ENCODE measurements at places on chromosomes 6 and 20.

DNA sequence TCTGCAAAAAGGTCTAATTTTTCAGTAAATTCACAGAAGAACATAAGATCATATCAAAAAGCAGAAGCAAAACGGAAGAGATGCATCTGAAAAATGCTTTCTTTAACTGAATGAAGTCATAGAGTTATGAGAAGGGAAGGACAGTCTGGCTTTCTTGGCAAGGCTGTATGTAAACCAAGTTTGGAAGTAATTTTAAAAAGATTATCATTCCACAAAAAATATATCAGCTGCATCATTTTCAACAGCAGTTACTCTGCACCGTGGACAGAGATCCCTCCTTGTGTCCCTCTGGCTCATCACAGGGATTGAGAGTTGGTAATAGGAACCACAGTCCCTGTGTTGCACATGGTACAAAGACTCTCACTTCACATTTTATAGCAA lies 258.5 kb downstream of the HIVEP2 start:
- no peak for DNase-seq

GRCh38 chr6:17225767-17226630 lies 55.2 kb upstream of the RBM24 start:
- no peak for DNase-seq

- DNase-seq: no peak
These were observed 40.9 kb upstream of the GCM1 start for GRCh38 chr6:53189554-53189953.

- no peak for DNase-seq
These were observed 514.3 kb upstream of the IRAK1BP1 start for GRCh38 chr6:78353040-78353439.

- no peak for DNase-seq
These were observed 138.3 kb upstream of the HMGN3 start for GRCh38 chr6:79372757-79373156.

DNA sequence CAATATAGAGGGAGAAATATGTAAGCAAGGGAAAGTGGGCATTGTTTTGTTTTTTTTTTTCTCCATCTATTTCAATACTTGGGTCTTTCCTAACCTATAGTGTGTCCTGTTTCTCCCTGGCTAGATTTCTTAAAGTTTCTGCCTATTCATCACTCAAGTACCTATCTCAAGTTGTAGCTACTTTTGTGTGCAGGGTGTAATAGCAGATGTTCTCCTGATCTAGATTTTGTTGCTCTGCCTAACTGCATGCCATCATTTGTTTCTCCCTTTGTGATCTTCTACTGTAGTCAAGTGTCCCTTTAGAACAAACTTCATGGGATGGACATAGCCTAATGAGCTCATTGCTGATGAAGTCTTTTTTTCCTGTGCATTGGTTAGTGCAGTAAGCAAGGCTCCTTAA lies 45.8 kb downstream of the TOP1 start:
- no peak for DNase-seq

- DNase-seq: no peak
These were observed 668 bp downstream of the PKIB start for GRCh38 chr6:122610690-122611455.

DNA sequence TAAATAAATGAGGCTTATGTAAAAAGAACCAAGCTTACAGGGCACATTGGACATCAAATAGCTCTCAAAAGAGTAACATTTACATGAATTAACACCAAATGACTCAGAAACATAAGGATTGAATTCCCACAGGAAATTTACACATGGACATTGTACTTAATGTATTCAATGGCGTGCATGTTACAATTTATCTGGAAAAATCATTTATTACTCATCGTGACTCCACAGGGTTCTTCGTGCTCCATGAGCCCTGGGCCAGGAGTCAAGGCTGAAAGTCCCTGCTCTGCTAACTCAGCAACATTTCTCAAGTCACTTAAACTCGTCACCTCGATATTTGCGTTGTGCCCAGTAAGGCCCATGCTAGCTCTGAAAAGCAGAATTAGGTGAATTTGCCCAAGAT lies 158.5 kb downstream of the PHACTR1 start:
- no peak for DNase-seq

- no peak for DNase-seq
These were observed 27.6 kb upstream of the ADRM1 start for GRCh38 chr20:62275219-62275618.

DNA sequence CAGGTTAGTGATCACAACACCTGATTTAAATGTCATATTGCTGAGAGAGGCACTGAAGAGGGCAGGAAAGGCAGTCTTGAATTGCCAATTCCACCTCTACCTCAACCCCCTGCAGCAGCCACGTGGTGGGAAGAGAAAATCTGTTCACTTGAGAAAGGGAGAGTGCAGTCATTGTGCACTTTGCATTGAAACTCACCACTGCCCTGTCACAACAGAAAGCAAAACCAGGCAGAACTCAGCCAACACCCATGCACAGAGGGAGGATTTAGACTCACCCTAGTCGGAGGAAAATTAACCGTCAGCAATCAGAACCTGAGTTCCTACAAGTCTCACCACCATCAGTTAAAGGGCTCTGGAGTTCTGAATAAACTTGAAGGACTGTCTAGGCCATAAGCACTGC lies 1040.2 kb downstream of the HACE1 start:
- DNase-seq: no peak

DNA sequence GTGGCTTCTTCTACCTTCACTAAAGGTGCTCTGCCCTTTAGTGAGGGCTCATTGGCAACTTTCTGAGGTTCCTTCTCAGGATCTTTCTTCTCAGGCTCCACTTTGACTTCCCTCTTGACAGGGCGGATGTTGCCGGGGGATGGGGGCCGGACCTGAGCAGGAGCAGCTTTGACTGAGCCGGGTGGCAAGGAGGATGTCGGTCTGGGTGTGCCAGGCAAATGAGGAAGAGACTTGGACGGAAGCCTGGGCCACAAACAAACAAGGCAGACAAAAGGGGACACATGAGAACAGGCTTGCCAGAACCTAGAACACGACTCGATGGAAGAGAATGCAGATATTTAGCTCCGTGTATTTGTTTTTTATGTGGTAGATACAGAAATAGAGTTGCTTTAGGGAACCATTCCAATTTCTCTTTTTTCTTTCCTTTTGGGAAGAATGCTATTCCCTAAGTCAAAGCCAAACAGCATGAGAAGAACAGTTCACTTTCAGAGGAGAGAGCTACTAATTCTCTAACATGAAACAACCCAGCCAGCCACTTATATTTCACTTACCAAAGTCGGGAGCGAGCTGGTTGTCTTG lies 76.2 kb upstream of the BCLAF1 start:
- no peak for DNase-seq

DNA sequence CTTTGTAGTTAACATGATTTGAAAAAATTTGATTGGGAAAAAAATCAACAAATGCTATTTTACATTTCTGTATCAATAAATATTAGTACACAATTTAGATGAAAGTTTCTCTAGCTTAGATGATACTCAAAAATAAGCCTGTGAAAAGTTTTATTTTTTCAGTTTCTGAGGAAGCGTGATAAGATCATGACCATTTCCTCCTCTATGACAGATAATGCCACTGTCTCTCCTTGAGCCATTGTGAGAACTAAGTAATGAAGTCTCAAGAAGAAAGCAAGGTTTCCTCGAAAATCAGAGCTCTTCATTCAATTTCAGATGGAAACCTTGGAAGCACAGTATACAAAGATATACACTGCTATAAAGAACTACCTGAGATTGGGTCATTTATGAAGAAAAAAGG lies 395.0 kb downstream of the HDGFL1 start:
- no peak for DNase-seq

DNA sequence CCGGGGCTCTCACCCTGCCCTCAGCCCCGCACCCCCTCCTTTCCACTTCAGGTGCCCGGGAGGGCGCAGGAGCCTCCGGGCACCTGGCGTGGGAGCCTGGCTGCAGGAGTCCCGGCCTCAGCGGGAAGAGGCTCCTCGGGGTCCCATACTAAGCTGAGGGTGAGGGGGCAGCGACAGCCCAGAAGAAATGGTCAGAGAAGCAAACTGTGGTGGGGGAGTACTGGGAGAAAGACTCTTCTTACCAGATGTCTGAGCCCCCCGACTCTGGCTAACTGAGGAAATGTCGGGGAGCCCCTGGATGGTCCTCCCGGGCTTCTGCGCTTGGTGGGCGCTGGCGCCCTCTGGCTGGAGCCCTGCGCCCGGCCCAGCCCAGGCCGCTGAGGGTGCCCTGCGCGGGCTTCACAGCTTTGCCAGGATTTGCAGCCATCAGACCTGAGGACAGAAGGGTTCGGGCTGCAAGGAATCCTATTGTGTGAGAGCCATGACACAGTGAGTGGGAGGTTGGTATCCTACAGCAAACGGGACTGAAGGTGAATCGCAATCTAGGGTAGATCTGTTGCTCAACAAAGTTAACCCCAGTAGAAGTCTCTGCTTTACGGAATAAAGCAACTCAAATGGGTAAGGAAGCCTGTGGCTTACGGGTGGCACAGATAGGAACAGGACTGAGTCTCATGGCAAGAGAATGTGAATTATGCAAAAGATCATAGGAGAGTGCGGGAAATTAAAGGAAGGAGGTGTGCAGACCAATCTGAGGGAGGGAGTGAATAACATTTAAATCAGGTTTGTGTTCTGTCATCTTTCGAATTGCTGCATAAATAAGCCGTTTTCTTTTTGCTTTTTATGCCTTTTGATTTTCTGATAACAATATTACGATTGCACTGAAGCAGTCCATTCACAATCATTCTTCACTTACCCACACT lies 639 bp upstream of the RCAN2 start:
- DNase-seq: peak; percentile 1

DNA sequence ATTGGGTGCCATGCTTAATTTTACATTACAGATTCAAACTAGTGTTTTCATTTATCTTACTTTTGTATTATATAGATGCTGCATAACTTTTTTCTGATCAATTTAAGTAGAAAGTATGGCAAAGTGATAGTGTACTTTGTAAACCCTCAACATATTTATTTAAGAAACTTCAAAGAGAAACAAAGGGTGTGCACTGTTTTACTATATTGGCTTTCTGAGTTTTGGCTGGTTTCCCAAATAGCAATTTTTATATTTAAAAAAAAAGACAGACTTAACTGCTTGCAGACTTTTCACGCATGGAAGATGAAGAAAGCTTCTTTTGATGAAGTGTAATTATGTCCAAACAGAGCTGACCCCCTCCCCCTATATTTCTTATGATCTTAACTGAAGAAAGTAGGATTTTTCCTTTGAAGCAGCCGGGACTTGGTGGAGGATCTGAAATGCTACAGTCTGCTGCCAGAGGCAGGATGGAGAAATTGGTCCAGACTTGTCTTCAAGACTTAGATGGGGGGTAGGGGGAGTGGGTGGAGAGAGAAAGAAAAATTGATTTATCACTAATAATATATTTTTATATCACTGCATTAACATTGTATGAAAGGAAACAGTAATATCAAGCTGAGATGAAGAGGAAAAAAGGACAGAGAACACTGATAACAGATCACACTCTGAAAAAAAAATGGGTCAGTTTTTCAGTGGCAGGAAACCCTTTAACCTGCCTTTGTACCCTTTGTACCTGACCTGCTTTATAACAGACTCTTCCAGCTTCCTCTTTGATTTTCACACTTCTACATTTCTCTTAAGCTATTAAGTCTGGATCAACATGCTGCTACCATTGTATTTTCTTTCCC lies 56.0 kb upstream of the SUPT3H start:
- no peak for DNase-seq

DNA sequence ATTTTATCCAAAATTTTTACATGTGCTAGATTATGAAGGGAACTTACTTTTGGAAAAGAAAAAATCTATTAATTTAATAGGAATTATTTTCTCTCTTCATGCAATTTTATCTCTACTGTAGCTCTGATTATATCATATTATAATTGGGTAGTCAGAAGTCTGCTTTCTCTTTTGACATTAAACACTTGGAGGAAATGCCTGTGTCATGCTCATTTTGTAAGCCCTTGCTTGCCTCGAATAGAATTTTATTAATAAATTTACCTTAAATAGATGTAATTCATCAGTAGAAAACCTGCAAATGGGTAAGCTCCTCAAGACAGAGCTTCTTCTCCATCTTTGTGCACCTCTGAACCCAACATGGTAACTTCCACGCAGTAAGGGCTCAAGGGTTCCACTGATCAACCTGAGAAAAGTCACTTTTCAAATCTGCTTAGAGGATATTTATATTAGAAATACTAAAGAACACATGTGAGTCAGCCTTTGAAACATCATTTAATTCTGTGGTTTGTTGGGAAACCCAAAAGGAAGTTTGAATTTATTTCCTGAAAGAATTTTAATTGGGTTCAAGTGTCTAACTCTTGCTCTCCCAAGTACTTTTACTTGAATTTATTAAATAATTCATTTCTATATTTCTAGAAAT lies 266.0 kb downstream of the ALDH8A1 start:
- DNase-seq: no peak

- no peak for DNase-seq
These were observed 52.2 kb downstream of the EYA2 start for GRCh38 chr20:46946796-46947195.

DNA sequence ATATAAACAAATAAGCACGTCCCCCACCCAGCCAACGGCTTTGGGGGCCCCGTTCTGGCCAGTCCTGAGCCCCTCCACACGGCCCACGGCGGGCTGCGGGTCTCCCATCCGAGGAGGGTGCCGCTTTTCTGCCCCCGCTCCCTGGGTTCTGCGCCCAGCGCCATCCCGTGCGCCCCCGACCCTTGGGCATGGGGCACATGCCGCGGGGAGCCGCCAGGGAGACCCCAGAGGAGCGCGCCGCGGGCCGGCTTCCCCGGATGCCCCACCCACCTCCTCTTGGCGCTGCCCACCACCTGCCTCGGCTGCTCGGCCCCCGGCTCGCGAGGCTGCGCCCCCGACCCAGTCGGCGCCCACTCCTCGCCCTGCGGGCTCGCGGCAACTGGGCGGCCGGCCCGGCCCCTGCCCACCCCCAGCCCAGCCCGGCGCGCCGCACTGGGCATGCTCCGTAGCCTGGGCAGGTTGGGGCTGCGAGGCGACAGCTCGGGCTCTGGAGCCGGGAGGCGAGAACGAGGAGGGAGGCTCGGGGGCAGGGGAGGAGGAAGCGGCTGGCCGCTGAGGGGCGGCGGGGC lies 570 bp upstream of the PLCB4 start:
- DNase-seq: no peak

- DNase-seq: no peak
These were observed 6.6 kb upstream of the TBC1D7 start for GRCh38 chr6:13334953-13335352.

- no peak for DNase-seq
These were observed 272.5 kb downstream of the CLIC5 start for GRCh38 chr6:45743028-45743615.

DNA sequence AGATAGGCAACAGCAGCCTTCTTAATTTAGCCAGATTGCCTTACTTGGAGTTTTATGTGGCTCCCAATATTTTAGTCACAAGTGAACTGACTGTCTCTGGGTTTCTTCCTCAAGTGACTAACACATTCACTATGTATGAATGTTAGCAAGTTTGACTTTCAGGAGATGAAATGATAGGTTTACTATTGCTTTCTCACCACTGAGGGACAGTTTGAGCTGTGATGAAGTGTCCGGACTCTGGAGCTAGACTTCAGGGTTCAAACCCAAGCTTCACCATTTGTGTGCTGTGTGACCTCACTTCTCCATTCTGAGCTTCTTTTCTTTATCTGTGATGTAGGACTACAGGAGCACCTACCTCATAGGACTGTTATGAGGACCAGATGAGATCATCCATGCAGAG lies 8.2 kb downstream of the DHX35 start:
- DNase-seq: no peak

- no peak for DNase-seq
These were observed 26.9 kb downstream of the AKIRIN2 start for GRCh38 chr6:87675004-87675681.
